ENCODE measurements at places on chromosomes 7 and 10.

DNA sequence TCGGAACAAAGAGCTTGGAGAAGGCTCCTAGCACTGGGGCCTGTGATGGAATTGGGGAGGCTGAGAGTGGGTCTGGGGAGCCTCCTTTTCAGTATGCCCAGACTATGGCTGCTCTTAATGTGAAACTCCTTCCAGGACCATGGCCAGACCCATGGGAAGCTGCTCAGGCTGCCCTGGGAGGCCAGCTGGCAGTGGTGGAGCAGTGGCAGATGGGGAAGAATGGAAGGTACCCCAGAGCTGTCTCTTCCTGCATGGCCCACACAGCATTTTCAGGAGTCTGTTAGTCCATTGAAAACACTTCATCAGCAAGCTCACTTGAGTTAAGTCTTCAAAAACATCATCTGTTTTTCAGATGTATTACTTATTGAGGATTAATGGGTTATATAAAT, 18.5 kb downstream of the NACAD start:
- no peak for DNase-seq

- no peak for DNase-seq
These were observed 139.9 kb upstream of the COBL start for GRCh38 chr7:51456431-51457060.

GRCh38 chr7:54090652-54091213, 451.4 kb upstream of the VSTM2A start:
- no peak for DNase-seq

- no peak for DNase-seq
These were observed 252.2 kb upstream of the YAE1 start for GRCh38 chr7:39313974-39314373.

- no peak for DNase-seq
These were observed 54.1 kb upstream of the UNC5B start for GRCh38 chr10:71158251-71158650.

GRCh38 chr10:78808736-78809367, 259.9 kb upstream of the ZMIZ1 start:
- DNase-seq, result no peak
